ENCODE measurements at places on chromosomes 2 and 18.
A peak's percentile ranks its signal among the peaks of the same experiment; 100 is the strongest.

DNA sequence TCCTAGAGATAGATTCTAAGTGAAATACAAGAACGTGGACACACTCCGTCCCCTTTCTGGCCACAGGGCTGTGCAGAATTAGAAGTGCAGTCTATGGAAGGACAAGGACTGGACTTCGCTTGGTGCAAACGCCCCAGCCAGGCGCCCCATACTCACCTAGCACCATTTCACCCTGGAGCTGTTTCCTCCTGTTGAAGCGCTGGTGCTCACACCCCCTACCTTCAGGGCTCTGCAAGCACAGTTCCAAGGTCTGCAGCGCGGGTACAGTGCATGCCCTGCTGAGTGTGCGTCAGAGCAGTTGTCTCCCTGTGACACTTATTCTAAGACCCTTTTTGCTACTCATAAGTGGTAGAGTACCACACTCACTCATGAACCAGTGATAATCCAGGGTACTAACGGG is 3.0 kb downstream of the HPCAL1 start:
- DNase-seq, result no peak

GRCh38 chr18:3594760-3595368 is 144.9 kb downstream of the TGIF1 start:
- peak; percentile 41 for DNase-seq

DNA sequence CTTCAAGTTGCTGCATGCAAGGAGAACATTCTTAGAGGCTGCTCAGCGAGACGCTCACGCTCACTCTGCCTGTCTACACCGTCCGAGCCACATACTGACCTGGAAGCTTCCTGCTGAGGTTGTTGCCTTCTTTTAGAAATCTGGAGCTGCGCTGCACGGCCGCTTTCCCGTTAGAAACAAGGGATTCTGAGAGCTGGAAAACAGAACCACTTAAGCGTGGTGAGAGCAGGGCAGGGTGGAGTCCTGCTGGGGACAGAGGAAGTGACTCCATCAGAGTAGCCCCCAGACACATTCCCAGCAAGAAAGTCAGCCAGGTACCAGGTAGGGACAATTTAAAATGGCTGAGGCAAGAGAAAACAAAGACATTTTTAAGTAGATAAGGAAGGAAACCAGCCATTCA is 135.2 kb downstream of the LAMA1 start:
- DNase-seq, result no peak

DNA sequence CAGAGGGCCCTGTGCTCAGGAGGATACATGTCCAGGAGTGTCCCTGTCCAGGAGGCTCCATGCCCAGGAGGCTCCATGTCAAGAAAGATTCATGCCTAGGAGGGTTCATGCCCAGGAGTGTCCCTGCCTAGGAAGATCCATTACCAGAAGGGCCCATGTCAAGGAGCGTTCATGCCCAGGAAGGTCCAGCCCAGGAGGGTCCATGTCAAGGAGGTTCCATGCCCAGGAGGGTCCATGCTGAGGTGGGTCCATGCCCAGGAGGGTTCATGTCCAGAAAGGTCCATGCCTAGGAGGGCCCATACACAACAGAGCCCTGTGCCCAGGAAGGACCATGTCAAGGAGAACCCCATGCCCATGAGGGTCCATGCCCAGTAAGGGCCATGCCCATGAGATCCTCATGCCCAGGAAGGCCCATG is 7.0 kb downstream of the GPR35 start:
- DNase-seq, result no peak

DNA sequence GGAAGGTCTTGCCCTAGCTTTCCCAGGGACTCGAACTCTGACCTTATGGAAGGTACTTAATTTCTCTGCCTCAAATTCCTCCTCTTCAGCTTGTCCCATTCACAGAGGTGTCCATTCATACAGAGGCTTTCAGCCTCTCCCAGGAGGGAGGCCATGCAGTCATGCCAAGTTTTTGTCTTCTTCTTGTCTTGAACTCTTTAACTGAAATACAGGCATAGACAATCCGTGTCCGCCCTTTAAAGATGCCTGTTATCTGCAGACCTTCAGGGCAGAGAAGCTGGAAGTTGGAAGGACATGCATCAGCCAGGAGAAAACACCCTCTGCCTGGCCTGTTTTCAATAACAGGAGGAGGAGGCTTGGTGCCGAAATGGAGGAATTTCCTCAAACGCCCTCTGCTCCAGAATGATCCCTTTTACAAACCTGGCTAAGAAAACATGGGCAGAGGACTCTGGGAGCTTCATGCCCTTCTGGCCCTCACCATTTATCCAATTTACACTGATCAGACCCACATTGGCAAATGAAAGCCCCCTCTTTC is 308.3 kb downstream of the MYCN start:
- DNase-seq, result no peak

Data from T-helper 2 cell treated with Interferon-gamma antibody and Interleukin-4, amounts not matched to agents 5 μg/mL and 100 μg/mL, for 36 hours (primary cell).